ENCODE measurements at places on chromosomes 12 and 14. TPM values are rescaled to one million over a fixed set of nuclear protein-coding genes. Genes with fewer than 3 reads are reported as not detected.

SALL2 gene
- total RNA-seq: 0.34 TPM

IGFBP6 gene
- total RNA-seq: 1.7 TPM

DRAM1 gene
- 41.1 TPM for total RNA-seq

SSPN gene
- 0.76 TPM for total RNA-seq

RAB35 gene
- total RNA-seq: 41.2 TPM

GDF3 gene
- 1.2 TPM for total RNA-seq

COPS7A gene
- 43.1 TPM for total RNA-seq

GPR162 gene
- 0.09 TPM for total RNA-seq

ASCL1 gene
- not detected for total RNA-seq

NID2 gene
- 62.4 TPM for total RNA-seq

KICS2 gene
- total RNA-seq: 5.3 TPM

OR4E1 gene
- not detected for total RNA-seq

KSR2 gene
- total RNA-seq: 0.09 TPM

TSPAN19 gene
- 0.09 TPM for total RNA-seq

CDH24 gene
- total RNA-seq: 0.69 TPM

NOVA1 gene
- total RNA-seq: not detected

KRT6C gene
- total RNA-seq: not detected
